Renal pelvis (tissue), 12 donors: ENCODE measurements at places on chromosomes 1 and 21. TPM values are rescaled to one million over a fixed set of nuclear protein-coding genes. Genes with fewer than 3 reads are reported as not detected.

GRCh38 chr1:84883286-84883685 lies 9.7 kb downstream of the LPAR3 start:
- DNase-seq, result no peak

DNA sequence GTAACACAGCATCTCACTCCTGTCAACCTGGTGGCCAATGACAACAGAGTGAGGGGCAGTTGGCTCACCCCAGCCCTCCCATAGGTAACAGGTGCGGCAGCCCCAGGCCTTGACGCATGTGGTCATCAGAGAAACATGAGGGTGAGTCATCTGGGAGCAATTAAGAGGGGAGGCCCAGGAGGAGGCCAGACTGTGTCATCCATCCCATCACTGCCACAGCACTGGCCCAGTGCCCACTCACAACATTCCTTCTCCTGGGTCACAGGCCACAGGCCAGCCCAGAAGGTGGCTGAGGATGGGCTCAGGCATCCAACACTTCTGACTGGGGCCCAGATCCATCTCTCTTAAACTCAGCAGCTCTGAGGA lies 17.1 kb downstream of the TEX35 start:
- DNase-seq, result no peak

DNA sequence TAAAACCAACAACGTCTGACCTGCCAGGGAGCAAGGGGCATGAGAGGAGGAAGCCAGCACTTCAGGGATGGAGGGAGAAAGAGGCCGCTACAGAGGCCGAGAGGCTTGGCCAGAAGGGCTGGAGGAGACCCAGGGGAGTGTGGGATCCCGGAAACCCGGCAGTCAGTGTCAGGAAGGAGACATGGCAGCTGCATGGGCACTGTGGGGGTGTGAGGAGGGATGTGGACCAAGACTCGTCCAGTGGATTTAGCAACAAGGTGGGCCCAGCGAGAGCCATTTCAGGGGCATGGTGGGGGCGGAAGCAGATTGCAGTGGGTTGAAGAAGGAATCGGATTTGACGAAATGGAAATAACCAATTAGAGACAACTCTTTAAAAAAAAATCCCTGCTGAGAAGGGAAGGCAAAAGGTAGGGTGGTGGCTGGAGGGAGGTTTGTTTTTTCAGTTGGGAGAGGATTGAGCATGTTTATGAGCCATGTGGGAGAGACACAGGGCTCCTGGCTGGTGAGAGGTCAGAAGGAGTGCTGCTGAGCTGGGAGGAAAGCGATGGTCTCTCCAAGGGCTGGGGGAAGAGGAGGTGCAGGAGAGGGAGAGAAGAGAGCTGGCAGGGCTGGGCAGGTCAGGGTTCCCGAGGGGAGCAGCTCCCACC lies 4.4 kb downstream of the B4GALT2 start:
- no peak for DNase-seq

- DNase-seq, result no peak
Observed at GRCh38 chr1:240385551-240385950, 226.4 kb downstream of the GREM2 start.

DNA sequence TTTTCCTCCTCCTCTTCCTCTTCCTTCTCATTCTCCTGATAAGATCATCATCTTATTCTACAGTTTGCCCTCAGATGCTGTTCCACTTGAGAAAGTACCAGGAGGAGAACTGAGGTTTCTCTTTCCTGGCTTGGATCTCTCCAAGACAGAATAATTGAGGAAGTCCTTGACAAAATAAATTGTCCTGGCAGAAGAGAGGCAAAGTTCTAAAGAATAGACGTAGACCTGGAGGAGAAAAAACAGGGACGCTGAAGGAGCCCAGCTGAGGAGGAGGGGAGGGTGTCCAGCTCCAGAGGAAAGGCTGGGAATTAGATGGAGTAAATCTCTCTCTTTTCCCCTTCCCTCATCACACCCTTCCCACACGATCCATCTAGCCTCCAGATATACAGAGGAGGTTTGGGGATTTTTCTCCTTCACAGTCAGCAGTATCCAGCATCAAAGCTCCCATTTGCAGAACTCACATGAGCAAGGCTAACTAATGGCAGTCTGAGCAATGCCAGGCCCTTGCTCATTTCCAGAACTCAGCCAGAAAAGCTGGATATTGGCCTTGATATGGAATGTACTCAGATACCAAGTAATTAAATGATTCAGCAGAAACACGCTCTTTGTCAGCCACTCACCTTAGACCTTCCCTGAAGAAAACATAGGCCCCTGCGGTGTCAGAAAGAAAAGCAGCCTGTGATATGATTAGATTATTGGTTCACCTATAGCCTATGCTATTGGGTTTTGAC lies 5.1 kb upstream of the GNG12 start:
- no peak for DNase-seq

DNA sequence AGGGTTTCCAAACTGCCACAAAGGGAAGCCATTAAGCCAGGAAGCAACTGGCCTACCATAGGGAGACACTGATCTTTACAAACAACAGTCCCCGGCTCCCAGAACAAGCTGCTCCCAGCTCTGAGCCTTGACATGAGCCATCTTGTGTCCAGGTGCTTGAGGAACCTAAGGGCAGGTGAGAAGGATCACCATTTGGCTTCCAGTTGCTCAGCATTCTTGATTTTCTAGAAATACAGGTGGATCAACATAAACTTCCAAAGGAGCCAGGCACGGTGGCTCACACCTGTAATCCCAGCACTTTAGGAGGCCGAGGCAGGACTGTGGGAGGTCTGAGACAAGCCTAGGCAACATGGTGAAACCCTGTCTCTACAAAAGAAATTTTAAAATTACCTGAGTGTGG lies 21.6 kb downstream of the ZBTB17 start:
- DNase-seq, result no peak

- no peak for DNase-seq
Observed at GRCh38 chr1:77394166-77394565, 112.3 kb downstream of the AK5 start.

DNA sequence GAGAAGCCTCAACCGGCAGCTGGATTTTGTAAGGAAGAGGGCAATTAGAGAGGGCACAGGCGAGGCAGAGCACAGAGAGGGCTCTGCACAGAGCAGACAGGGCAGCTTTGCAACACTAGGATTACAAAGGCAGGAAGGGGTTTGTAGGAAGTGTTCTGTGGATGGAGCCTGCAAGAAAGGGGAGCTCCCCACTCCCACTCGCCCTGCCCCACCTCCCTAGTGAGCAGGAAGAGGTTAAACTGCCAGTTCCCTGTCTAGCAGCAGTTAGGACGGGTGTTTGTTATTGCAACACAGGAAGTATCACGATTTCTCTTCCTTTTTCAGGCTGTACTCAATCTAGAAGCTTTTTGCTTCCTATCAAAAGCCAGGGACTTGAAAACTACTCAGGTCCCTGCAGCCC lies 63.3 kb upstream of the LRRC8D start:
- peak; percentile 46 for DNase-seq

GRCh38 chr1:27136998-27137542 lies 17.9 kb downstream of the SLC9A1 start:
- DNase-seq, result no peak

DNA sequence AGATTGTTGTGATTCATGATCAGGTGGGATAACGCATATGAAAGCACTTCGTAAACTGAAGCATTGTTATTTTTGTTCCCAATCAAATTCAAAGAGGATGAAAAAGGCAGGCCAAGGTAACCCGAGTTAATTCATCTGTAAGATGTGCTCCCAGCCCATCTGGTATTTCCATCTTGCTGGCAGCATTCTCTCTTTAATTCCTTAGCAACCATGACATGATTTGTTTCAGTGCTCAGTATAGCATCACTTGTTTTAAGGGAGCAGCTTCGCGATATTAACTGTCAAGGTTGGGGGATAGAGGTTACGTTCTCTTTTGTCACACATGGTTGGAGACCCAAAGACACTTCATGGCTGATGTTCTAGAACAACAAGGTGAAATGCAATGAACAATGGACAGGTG lies 6.4 kb downstream of the TSPAN2 start:
- no peak for DNase-seq

- DNase-seq, result no peak
Observed at GRCh38 chr1:84078842-84079202, 65.2 kb upstream of the PRKACB start.

DNA sequence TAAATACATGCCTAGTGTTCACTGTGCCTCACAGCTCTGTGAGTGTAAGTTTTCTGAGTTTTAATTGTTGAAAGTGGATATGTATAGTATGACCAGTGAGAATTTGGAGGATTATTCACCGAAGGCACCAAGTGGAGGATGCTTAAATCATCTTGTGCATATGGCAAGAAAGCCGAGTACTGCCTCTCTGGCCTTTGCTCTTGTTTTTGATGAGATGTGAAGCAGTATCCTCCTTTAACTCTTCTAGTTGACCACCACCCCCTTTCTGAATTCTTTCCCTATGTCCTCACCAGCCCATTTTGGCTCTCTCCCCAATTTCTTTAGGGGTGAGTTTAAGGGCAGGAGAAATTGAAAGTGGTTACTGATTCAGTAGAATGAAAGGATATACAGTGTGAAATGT lies 130.4 kb downstream of the SYT2 start:
- no peak for DNase-seq

DNA sequence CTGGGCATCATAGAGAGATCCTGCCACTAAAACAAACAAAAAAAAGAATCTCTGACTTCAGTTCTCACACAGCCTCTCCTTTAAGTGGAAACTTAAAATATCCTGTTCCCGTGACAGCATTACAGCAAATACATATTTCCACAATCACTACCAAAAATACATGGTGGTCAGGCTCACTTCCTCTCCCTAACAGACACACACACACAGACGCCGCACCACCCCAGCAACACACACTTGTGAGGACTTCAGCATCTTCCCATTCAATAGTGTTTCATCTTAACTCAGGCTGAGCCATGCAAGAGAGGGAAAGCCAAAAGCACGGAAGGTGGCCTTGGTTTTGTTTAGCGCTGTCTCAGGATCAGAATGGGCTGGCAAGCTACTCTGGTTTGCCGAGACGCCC lies 21.9 kb downstream of the KIAA1614 start:
- no peak for DNase-seq

- DNase-seq, result no peak
Observed at GRCh38 chr1:167678422-167678821, 43.4 kb upstream of the MPZL1 start.

DNA sequence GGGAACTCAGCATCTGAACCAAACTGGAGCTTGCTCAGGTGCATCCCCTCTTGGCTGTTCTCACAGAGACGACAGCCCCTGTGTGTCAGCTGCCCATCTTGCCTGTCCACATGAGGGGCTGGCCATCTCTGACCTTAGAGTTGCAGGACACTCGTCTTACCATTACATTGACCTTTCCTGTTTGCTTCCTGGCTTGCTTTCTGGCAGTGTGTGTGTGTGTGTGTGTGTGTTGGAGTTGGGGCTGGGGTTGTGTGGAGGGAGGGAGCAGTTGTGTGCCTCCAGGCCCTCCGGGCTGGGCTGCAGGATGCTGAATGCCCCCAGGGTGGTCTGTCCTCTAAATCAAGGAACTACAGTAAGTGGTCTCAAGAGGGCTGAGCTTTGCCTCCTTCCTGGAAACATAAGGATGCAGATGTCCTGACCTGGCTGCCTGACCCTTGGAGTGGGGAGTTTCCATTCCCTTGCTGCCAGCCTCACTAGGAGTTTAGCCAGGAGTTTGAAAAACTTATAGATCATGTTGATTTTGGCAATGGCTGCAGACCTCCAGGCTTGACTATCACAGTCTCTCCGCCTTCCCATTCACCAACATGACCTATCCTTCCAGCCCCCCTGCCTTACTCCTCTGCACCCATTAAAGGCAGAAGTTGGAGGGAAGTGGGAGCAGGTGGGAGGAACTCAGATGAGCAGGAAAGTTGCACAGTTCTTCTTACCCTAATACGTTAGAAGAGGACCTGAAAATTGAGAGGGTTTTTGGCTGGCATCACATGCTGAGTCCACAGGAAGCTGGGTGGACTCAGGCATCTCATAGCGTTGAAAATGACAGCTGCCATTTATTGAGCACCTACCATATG lies 19.0 kb downstream of the RASSF5 start:
- DNase-seq, result no peak

DNA sequence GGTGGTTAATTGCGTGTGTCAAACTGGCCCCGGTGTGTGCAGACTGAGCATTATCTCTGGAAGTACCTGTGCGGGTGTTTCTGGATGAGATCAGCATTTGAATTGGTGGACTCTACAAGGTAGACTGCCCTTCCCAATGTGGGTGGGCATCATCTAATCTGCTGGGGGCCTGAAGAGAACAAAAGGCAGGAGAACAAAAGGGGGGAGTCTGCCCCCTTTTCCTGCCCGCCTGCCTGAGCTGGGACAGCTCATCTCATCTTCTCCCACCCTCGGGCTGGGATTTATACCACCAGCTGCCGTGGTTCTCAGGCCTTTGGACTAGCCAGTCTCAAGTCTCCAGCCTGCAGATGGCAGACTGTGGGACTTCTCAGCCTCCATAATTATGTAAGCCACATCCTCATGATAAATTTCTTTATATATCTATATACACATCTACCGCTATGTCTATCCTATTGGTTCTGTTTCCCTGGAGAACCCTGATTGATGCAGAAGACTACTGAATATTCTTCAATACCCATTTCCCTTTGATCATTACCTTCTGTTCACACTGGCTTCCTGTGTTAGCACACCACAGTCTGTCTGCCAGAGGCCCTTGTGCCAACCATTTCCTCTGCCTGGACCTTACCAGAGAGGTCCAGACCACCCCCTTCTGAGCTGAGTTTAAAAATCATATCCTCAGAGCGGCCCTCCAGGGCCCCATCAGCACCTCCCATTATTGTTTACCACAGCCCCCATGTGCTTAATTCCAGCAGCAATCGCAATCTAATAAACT lies 25.2 kb downstream of the RCAN1 start:
- DNase-seq, result no peak

DNA sequence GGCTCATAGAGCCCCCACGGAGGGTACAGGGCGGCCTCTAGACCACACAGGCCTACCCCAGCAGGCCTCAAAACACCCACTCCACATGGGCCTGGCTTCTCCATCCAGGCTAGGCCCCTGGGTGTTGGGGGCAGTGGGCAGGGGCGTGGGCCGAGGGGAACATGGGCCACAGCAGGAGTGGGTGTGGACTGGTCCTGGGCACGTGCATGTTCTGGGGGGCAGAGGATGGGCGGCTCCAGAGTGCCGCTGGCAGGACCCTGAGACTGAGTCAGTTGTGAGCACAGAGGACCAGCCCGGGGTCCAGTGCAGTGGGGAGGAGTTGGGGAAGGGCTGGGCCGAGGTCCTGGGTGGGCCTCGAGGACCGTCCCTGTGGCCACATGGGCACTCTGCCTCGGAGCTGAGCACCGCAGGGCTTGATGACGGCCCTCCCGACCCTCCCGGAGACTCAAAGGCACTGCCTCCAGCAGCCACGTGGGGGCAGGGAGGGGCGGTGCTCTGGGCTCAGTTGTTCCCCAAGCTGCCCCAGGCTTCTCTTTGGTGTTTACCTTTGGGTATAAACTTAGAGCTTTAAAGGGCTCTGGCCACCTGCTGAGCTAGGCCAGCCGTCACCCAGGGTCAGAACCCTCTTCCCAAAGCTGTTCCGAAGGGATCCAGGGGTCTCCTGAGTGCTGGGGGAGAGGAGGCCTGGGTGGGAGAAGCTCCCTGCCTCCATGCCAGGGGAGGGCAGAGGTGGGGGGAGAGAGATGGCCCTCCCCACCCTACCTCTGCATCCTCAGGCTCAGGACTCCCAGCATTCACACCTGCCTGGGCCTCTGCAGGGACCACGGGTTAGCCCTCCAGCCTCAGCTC lies 79.9 kb downstream of the MORN1 start:
- peak; percentile 48 for DNase-seq

- no peak for DNase-seq
Observed at GRCh38 chr1:178055779-178056471, 38.0 kb upstream of the RASAL2 start.

The UBAP2L gene
- 201 TPM for polyA plus RNA-seq

The MSH4 gene
- polyA plus RNA-seq, result 0.21 TPM

The CLCA2 gene
- polyA plus RNA-seq, result 0.04 TPM

The OR14A16 gene
- polyA plus RNA-seq, result not detected

The LORICRIN gene
- 0.07 TPM for polyA plus RNA-seq

The SELE gene
- polyA plus RNA-seq, result 0.42 TPM

The USH2A gene
- polyA plus RNA-seq, result 0.31 TPM

The MYCL gene
- polyA plus RNA-seq, result 9.0 TPM
